Cortex of kidney (tissue), 1 donor: ENCODE measurements at places on chromosomes 16 and 17.

DNA sequence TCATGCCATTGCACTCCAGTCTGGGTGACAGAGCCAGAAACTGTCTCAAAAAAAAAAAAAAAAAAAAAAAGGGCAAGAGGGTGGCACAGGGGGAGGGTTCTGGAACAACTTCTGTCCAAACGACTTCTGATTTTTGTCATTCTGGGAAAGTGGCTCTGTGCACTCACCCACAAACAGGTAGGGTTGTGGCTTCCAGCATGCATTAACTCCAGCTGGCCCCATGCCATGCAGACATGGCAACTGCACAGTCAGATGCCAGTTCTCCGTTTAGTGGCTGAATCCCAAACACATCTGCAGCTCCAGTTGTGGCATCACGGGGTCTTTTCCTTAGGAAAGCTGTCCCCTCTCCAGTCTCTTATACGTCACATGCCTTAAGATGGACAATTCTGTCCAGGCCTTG is 30.3 kb downstream of the B4GALNT2 start:
- DNase-seq, result no peak

DNA sequence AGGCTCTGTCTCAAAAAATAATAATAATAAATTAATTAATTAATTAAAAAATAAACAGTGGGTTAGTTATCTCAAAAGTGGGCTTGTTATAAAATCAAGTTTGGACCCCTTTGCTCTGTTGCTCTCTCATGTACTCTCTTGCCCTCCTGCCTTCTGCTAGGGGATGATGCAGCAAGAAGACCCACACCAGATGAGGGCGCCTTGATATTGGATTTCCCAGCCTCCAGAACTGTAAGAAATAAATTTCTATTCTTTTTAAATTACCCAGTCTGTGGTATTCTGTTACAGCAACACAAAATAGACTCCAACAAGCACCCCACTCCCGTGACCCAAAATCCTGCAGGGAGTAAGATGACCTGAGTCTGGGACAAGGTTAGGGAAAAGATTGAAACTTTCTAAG is 2.1 kb upstream of the ZNF652 start:
- no peak for DNase-seq

GRCh38 chr16:6558126-6558525 is 774.5 kb upstream of the RBFOX1 start:
- DNase-seq, result no peak

- DNase-seq, result no peak
Observed at GRCh38 chr16:63813862-63814261, 1308.0 kb downstream of the CDH11 start.

DNA sequence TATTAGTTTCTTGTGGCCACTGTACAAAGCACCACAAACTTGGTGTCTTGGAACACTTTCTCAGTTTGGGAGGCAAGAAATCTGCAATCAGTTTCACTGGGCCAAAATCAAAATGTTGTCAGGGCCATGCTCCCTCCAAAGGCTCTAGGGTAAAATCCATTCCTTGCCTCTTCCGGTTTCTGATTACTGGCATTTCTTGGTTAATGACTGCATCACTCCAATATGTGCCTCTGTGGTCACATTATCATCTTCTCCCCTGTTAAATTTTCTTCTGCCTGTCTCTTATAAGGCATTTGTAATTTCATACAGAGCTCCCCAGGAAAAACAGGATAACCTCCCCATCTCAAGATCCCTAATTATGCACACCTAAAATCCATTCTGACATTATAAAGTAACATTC is 34.8 kb downstream of the ZNF287 start:
- no peak for DNase-seq

DNA sequence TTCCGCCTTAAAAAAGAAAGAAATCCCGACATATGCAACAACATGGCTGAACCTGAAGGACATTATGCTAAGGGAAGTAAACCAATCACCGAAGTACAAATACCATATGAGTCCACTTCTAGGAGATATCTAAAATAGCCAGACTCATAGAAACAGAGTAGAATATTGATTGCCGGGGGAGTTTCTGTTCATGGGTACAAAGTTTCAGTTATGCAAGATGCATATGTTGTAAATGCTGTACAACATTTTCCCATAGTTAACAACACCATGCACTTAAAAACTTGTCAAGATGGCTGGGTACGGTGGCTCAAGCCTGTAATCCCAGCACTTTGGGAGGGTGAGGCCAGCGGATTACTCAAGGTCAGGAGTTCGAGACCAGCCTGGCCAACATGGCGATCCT is 251.5 kb upstream of the EEF2KMT start:
- DNase-seq, result no peak

DNA sequence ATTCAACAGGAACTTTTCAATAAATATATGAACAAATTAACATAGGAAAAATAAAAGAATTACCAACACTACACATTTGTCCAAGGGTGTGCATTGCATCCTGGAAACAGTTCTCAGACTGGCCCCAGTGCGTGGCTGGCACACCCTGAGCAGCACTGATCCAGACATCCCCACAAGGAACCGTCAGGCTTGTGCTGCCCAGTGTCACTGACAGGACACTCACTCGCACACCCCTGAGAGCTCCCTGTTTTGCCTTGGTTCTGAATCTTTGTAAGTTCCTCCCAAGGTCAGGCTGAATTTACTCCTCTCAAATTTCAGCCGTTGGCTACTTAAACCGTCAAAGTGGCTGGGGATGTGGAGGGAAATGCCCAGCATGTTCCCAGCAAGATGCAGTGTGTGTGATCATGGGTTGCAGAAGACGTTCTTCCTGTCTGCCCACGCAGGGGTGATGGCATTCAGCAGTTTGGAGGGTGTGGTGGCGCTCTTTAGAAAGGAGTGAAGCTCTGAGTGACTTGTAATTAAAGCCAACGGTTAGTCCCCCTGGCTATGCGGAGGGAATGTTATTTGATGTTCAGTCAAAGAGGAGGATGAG is 1.7 kb downstream of the MT2A start:
- no peak for DNase-seq

GRCh38 chr17:71976011-71976649 is 144.7 kb upstream of the SOX9 start:
- DNase-seq, result no peak

GRCh38 chr17:77145612-77146245 is 5.0 kb downstream of the SEC14L1 start:
- no peak for DNase-seq

DNA sequence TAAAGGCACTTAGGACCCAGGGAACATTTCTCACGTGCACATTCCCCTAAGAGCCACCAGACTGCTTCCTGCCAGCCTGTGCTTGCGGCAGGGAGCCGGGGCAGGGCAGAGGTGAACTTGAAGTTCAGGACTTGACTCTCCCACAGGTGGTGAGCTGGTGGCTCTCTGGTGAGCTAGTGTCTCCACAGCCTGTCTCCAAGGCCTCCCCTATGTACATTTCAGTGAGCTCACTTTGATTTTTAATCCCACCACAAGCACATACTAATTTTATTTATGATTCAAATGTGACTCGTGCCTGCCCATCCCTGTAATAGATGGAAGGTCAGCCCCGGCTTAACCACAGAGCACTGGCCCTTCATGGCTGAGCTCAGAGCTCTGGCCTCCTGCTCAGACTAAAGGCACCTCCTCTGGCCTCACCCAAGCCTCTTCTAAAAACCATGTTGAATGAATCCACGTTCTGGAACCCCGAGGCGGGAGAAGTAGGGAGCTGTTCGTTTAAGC is 9.2 kb downstream of the SNN start:
- DNase-seq, result no peak

GRCh38 chr16:47732523-47733111 is 271.5 kb downstream of the PHKB start:
- no peak for DNase-seq

DNA sequence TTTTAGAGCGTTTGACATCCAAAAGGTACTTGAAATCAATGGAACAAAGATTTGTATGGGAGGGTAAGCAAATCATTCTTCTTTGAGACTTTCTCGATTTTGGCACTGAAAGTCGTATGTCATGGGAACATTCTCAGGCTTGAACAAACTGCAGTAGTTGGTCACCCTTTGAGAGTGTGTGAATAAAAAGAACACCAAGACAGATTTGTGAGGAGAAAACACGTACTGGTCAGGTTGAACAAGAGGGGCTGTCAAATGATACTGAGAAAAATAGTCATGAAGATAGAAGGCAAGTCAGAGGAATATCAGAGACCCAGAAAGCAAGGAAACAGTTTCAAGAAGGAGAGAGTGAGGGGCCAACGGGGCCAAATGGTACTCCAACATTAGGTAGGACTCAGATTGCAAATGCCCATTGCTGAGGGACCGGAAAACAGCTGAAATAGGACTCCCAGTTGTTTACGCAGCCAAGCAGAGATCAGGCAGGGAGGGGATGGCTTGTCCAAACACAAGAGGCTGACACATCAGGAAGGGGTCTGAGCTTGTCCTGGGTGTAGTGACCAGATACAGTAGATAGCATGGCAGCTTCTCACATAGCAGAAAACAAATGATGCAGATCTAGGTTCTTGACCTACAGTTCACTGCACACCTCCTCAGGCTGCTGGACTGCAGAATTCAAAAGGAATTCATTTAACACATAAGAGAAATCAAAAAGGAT is 74.5 kb upstream of the MYOCD start:
- DNase-seq, result no peak
